Progenitor cell of endocrine pancreas (in vitro differentiated cells): ENCODE measurements at places on chromosomes 16 and 17. TPM values are rescaled to one million over a fixed set of nuclear protein-coding genes. Genes with fewer than 3 reads are reported as not detected.

Gene CCL8
- total RNA-seq = not detected in 2 replicates

- H3K27me3 ChIP-seq = peaks cover 13% of the 10 kb centered on the region
- peak; percentile 50 for DNase-seq
- H3K4me1 ChIP-seq = no peaks in the 10 kb centered on the region
- H3K36me3 ChIP-seq = no peaks in the 10 kb centered on the region
- no peak overlapping the region for H3K4me3 ChIP-seq
- H3K27ac ChIP-seq = no peak overlapping the region
Observed at GRCh38 chr17:58120195-58120822, 27.9 kb upstream of the OR4D1 start.

DNA sequence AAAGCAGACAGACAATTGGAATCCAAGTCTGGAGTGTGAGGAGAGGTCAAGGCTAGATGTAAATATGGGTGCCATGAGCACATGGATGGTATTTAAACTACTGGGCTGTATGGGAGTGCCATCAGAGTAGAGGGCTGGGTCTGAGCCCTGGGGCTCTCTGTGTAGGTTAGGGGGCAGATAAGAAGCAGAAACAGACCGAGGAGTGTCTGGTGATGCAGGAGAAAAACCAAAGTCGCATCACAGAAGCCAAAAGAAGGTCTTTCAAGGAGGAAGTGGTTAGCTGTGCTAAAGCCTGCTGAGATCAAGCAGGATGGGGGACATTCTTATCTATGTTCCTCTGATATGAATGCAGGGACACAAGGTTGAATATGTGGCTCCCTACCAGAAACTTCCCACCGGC, 1.9 kb downstream of the TSEN54 start:
- H3K27ac ChIP-seq = no peak overlapping the region
- peak overlapping the region; percentile 83 for H3K4me3 ChIP-seq
- DNase-seq = no peak
- no peaks in the 10 kb centered on the region for H3K27me3 ChIP-seq
- H3K36me3 ChIP-seq = peaks cover 17% of the 10 kb centered on the region

DNA sequence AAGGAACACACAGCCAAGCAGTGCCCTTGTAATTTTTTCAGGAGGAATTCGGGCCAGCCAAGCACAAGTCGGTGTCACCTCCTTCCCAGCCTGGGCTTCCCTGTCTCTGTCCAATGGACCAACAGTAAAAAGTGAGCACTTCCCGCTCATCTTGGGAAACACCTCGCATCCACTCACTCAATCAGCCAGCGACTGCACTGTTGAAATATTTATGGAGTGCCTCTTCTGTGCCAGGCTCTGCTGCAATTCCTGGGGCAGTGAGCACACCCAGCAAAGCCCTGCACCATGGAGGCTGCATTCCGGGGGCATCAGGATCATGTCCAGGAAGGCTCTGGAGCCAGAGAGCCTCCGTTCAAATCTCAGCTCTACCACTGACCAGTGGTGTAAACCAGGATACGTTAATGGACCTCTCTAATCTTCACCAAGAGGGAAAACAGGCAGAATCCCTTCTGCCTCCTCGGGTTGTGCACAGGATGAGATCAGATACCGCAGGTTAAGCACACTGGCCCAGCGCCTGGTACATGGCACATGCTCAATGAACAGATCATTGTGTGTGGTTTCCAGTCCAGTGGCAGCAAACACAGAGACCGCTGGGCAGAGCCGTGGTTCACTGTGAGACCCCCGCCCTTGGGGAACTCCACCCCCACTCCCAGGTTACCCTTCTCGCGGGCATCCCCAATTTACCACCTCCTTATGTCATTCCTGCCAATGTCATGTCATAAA, 194.3 kb downstream of the ZNF423 start:
- H3K4me3 ChIP-seq = no peak overlapping the region
- no peak for DNase-seq
- H3K36me3 ChIP-seq = no peaks in the 10 kb centered on the region
- H3K27ac ChIP-seq = no peak overlapping the region

Gene NOD2
- not detected in 2 replicates for total RNA-seq

Gene GRB7
- total RNA-seq = 28.8 and 29.9 TPM in 2 replicates

- no peak for DNase-seq
- no peaks in the 10 kb centered on the region for H3K36me3 ChIP-seq
- peaks cover 11% of the 10 kb centered on the region for H3K4me1 ChIP-seq
- H3K4me3 ChIP-seq = peak overlapping the region; percentile 47
- H3K27me3 ChIP-seq = peaks cover 36% of the 10 kb centered on the region
Observed at GRCh38 chr17:2051061-2051932, 3.6 kb upstream of the HIC1 start.

DNA sequence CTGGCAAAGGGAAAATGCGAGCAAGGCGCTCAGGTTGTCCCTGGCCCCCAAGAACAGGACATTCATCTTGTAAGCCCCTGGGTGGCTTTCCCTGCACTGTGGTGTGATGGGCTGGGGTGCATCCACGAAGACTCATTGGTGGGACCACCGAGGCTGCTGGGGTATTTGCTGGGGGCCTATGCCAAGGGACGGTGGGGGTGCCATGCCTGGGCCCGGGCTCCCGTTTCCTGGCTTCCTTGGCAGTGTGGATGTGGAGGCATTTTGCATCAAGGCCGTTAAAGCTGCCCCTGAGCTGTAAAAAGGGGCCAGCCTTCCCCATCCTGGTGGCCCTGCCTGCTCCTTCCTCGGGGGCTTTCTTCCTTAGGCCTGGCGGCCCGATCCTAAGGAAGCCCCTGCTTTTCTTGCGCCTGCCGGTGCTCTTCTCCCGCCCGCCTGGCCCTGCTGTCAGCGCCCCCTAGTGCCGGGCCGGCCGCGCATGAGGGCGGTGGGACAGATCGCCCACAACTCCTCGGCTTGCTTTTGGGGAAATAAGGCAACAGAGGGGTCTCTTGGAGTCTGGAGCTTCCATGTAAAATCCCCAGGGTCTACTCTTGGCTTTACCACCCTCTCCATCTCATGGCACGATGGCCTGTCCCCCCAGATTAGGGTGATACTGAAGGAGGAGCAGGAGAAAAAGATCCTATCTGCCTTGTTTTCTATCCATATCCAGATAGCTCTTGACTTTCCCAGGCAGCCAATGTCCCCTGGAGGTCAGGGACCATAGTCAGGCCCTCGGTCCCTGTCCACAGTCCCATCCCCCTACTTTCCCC, 9.8 kb upstream of the TBX2 start:
- peaks cover 38% of the 10 kb centered on the region for H3K27me3 ChIP-seq
- H3K4me3 ChIP-seq = no peak overlapping the region
- H3K4me1 ChIP-seq = peaks cover 18% of the 10 kb centered on the region
- DNase-seq = no peak
- no peaks in the 10 kb centered on the region for H3K36me3 ChIP-seq
- no peak overlapping the region for H3K27ac ChIP-seq

GRCh38 chr17:82240506-82241182, 11.8 kb downstream of the SLC16A3 start:
- H3K36me3 ChIP-seq = peaks cover 20% of the 10 kb centered on the region
- no peaks in the 10 kb centered on the region for H3K27me3 ChIP-seq
- H3K27ac ChIP-seq = peak overlapping the region; percentile 84

Gene SPATA32
- 0.24 TPM in 1 of 2 replicates, not detected in the other for total RNA-seq

Gene KRT24
- total RNA-seq = not detected in 2 replicates

DNA sequence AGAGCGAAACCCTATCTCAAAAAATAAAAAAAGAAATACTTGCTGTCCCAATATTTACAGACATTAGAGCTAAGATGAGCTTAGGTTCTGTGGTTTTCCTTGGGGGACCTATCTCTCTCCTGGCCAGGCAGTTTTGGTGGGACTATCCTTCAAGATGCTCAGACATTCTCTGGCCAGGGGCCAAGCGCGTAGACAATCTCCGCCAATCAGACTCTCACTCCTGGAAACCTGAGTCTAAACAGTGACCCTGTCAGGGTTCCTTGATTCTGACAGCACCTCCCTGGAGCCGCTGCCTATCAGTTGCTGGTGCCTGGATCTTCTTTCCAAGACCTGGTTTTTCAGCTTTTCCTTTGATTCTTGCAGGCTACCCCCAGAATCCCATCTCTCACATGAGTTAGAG, 45.6 kb downstream of the EMP2 start:
- peaks cover 1% of the 10 kb centered on the region for H3K36me3 ChIP-seq
- no peak for DNase-seq
- no peaks in the 10 kb centered on the region for H3K4me1 ChIP-seq
- no peaks in the 10 kb centered on the region for H3K27me3 ChIP-seq
